Diencephalon (tissue), 1 donor: ENCODE measurements at places on chromosomes 12 and 14. TPM values are rescaled to one million over a fixed set of nuclear protein-coding genes. Genes with fewer than 3 reads are reported as not detected.

The ZNF740 gene
- 17.8 TPM for total RNA-seq

The GRIP1 gene
- 69.2 TPM for total RNA-seq

The PMCH gene
- total RNA-seq, result 109 TPM

The DDN gene
- total RNA-seq, result 15.0 TPM

The FBXW8 gene
- total RNA-seq, result 9.7 TPM

The RNASE7 gene
- total RNA-seq, result not detected

The MYL2 gene
- not detected for total RNA-seq

The TMEM260 gene
- total RNA-seq, result 25.6 TPM

The MYF5 gene
- not detected for total RNA-seq

The SLCO1A2 gene
- 11.3 TPM for total RNA-seq

The SIRT4 gene
- 3.0 TPM for total RNA-seq

The IL31 gene
- not detected for total RNA-seq

The SERPINA3 gene
- total RNA-seq, result 2.5 TPM
